ENCODE measurements at places on chromosomes 7 and 10. TPM values are rescaled to one million over a fixed set of nuclear protein-coding genes. Genes with fewer than 3 reads are reported as not detected.

The ODAD2 gene
- total RNA-seq, result 3.2 TPM

The TMEM26 gene
- total RNA-seq, result 1.1 TPM

The STEAP4 gene
- total RNA-seq, result 47.9 TPM

The NRF1 gene
- total RNA-seq, result 11.7 TPM

- DNase-seq, result no peak
Measured at GRCh38 chr10:66929375-66929774, 3.5 kb downstream of the LRRTM3 start.

DNA sequence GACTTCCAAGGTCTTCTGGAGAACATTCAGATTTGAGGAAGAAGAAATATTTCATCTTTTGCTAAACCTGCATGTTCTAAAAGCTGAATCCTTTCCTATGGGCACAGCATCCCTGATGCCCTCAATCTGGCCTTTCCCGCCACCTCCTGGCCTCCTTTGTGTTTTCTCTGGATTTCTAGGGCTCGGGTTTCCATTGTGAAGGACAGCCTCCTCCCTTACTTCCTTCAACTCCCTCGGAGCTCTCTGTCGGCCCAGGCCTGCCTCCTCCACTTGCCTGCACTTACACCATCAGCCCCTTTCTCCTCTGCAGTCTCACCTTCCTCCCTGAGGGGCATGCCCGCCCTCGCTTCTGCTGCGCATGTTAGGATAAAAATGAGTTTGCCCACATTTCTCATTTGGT lies 75.4 kb downstream of the WIPF3 start:
- no peak for DNase-seq

- DNase-seq, result no peak
Measured at GRCh38 chr10:93149761-93150160, 76.1 kb downstream of the CYP26A1 start.

GRCh38 chr10:43596546-43596945 lies 9.7 kb upstream of the ZNF485 start:
- DNase-seq, result no peak

GRCh38 chr10:35346248-35346647 lies 9.9 kb downstream of the CCNY start:
- DNase-seq, result no peak

DNA sequence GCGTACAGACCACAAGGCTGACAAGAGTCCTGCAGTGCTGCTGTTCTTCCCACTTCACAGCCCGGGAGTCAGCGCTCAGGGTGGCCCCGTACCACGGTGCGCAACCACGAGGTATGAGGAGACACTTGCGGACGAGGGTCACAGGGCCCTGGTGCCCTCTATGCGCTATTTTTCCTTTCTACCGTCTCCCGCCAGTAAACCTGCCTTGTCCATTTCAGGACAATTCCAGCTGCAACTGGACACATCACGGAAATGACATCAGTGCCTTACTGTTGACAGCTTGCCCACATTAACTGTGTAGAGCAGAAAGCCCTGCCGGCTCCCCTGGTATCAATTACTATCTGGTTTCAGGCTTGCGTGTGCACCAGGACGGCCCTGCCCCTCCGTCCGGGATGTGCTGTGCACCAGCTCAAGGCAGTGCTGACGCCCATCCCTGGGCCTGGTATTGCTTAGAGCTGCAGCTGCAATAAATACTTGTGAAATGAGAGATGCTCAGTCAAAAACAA lies 65.1 kb downstream of the ZRANB1 start:
- no peak for DNase-seq
